ENCODE measurements at places on chromosomes 5 and 9.

DNA sequence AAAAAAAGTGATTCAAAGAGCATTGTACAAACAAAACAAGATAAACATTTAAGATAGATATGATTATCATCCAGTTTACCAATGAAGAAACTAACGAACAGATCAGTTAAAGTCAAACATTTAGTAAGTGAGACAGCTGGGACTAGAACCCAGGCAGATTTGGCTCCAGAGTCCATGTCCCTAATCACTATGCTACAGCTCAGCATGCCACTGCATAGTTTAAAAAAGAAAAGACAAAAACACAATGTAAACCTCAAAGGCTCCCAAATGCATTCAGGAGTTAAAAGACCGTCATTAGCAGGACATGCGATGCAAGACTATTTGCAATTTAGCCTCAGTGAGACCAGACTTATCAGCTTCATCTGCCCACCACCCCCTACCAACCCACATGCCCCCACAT lies 36.8 kb downstream of the DENND1A start:
- no peak for DNase-seq

DNA sequence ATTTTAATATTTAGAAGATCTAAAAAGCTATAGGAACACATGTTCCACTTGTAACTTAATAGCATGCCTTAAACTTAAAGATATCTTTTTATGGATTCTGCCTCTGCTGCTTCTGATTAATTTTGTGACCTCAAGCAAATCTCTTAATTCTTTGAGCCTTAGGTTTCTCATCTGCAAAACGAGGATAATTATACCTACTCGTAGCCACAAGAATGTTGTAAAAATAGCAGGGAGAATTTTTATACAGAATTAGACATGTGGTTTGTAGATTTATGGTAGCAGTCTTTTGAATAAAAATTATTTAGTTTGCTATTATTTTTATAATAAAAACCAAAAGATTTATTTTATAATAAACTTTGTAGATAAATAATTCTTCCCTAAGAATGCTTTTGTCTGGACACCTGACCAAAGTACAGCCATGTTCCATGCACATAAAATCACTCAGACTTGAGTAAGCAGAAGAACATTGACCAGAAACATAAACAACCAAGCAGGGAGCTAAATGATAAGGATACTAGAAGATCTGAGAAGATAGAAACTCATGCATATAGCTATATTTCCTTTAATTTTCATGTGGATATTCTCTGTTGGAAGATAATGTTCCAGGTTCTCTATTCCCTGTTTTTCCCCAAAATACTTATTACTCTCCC lies 18.5 kb downstream of the C9orf85 start:
- DNase-seq, result no peak

DNA sequence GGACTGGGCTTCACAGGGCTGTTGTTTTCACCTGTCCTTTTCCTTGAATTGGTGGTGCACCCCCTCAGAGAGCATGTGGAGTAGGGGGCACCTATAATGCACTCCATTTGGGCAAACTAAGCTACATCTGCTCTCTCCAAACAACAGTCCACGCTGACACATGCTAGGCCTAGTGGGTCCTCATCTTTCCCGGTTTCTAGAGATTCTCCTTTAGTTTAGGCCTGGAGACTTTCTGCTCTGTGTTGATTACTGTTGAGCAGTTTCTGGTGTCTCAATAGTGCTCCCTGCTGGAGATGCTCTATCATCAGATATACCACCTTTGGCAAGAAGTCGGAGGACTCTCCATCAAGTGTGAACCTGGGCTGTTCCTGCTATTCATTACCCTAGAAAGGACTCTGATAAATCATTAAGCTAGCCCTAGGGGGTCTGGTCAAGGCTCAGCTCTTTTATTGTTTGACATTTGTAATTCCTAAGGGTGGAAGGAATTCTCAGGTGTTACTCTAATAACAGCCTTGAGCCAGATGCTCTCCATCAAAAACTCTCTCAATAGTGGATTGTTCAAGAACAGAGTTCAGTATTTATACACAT lies 64.0 kb upstream of the FYB1 start:
- DNase-seq, result peak; percentile 60

DNA sequence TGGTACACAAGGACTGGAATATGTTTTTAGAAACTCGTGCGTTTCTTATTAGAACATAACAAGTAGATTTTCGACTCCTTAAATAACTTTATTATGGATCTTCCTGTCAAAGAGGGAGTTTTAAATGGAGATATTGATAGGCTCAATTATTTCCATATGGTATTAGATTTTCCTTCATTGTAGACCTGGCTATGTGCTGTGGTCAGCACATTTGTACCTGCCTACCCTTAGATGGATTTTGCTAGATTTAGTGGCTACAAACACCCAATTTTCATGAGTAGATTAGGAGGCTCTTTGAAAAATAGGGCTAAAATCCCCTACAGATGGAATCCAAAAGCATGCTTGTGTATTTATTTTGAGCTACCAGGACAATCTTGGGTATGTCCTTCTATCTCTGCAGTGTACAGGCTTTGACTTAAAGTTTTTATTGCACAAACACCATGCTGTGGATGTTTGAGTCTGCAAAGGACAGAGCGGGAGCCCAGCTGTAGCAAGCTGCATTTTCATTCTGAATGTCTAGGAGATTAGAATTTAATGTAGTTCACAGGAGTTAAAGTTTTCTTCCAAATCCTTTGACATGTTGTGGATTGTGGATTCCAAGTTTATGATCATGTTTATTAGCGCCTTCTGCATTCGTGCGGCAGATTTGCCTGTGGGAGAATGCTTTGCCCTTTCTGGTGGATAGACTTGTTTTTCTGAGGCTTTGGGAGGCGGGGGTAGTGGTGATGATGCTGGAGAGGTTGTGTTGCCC lies 41.6 kb downstream of the GADD45G start:
- no peak for DNase-seq

- peak; percentile 16 for DNase-seq
Measured at GRCh38 chr9:7320139-7320538, 479.4 kb downstream of the DMAC1 start.

DNA sequence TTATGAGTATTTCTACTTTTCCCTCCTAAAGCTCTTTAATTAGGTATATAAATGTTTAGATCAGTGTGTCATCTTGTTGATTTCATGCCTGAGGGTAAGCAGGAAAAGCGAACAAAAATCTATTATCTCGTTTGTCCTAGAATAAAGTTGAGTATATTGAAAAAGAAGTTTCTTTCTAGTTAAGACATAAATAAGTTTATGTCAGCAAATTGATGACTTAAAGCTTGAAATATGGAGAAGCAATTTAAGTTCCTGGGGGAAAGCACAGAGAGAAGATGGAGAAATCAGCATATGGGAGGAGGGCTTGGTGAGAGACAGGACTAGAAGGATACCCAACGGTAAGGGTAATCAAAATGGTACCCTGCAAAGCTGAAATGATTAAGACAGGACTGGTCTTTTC lies 813.4 kb downstream of the MTRR start:
- DNase-seq, result no peak

DNA sequence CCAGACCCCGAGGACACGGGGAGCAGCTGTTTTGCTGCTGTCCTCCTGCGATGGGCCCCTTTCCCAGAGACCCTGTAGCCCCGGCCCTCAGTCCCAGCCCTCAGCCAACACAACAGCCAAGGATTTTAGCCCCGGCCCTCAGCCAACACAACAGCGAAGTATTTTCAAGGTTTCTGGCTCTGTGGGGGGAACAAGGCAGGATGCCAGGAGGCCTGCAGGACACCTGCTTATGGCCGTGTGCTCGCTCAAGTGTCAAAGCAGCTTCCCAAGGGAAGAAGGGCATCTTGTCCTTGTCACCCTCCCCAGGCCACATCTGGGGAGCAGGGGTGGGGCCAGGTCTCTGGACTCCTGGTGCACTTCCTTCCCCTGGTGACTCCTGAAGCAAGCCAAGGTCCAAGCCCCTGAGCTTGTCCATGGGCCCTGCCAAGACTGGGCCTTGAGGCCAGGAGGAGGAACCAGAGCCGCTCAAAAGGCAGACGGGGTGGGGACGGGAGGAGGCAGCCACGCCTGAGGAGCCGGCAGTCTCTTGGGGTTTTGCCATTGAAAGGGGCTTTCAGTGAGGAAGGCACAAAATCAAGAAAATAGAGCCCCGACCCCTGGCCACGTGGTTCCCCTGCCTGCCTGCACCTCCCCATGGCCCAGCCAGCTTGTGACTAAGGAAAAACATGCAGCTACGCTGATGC lies 10.8 kb downstream of the KCNT1 start:
- DNase-seq, result no peak

GRCh38 chr9:74824654-74825053 lies 63.1 kb downstream of the TRPM6 start:
- DNase-seq, result peak; percentile 11

- peak; percentile 3 for DNase-seq
Measured at GRCh38 chr9:16591092-16591491, 279.4 kb downstream of the BNC2 start.

GRCh38 chr9:32251539-32251938 lies 132.9 kb upstream of the ACO1 start:
- peak; percentile 44 for DNase-seq

DNA sequence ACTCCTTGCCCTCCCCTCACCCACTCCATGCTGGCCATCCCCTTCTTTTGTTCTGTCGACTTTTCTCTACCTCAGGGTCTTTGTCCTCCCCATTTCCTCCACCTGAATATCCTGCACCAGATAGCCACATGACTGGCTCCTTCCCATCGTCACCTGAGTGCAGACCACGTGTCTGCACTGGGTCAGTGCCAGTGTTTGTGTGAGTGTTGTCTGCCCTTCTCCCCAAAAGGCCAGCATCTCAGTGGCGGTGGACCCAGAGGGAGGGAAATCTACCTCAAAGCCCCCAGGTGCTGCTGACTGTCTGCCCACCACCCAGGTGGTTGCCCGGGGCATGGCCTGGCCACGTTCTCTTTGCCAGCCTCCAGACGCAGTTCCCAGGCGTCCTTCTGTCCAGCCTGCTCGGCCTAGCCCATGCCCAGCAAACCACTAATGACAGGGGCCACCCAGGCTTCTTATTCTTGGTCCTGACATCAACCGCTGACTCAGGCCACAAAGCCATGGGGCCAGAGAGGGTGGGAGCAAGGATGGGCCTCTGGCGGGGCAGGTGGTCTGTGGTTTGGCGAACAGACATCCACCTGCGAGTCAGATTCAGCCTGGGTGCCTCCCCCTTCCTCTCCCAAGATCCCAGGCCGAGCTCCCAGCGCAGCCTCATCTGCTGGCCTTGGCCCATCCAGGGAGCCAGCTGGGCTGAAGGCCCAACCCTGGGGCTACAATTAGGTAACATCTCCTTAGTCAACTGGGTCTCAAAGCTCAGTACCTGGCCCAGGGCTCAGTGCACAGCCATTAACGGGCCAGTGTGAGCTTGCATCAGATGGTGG lies 5.5 kb upstream of the NINJ1 start:
- DNase-seq, result peak; percentile 40

DNA sequence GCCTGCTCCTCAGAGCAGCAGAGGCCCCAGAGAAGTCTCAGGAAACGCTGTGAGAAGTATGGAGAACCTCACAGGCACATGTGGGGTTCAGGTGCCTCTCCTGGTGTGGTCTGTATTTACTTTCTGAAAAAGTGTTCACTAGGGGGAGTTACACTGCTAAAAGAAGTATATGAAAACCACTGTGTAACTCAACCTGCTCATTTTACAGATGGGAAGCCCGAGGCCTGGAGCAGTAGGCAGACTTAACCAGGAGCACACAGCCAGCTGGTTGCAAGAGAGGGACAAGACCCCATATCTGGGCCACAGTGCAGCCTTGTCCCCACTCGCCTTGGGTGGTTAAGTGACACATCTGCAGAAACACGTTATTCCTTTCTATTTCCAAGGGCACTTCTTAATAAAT lies 112.8 kb upstream of the SAP30L start:
- no peak for DNase-seq

GRCh38 chr9:94526951-94527350 lies 27.9 kb upstream of the PCAT7 start:
- DNase-seq, result no peak

DNA sequence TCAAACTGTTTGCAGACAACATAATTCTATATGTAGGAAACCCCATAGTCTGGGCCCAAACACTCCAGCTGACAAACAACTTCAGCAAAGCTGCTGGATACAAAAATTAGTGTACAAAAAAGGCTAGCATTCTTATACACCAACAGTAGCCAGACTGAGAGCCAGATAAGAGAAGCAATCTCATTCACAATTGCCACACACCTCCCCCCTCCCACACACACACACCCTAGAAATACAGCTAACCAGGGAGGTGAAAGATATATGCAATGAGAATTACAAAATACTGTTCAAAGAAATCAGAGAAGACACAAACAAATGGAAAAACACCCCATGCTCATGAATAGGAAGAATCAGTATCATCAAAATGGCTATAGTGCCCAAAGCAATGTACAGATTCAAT lies 9.0 kb downstream of the MTREX start:
- no peak for DNase-seq

GRCh38 chr5:138536665-138537315 lies 6.2 kb downstream of the ETF1 start:
- DNase-seq, result peak; percentile 32

DNA sequence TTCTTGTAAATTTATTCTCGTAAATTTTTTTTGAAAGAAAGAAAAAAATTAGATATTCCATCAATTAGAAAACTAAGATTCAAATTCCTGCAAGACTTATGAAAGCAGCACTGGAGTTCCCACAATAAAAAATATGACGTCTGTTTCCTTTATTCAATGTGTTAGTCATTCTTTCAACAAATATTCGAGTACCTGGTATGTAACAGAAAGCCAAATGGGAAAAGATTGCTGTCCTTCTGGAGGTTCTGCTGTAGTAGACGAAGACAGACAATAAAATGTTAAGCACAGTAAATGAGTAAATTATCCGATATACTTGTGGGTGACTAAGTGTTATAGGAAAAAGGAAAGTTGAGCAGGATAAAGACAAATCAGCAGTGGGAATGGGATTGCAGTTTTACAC lies 92.2 kb downstream of the ADAMTSL1 start:
- DNase-seq, result no peak

DNA sequence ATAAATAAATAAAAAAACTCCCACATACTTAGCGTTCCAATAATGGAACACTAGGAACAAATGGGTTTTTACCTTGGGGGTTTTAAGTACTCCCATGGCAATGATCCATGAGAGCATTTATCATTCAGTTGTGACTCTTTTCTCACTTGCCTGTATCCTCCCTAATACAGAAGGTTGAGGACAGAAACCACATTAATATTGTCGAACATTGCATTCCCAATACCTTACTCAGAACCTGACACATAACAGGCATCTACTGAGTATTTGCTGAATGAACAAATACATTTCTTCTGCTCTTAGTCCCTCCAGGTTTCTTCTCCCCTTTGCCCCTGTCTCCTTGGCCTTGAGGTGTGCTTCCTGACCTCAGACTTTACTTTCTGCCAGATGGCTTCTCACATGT lies 175.9 kb downstream of the CEMIP2 start:
- no peak for DNase-seq

- DNase-seq, result no peak
Measured at GRCh38 chr9:131234799-131235479, 41.4 kb downstream of the FAM78A start.

DNA sequence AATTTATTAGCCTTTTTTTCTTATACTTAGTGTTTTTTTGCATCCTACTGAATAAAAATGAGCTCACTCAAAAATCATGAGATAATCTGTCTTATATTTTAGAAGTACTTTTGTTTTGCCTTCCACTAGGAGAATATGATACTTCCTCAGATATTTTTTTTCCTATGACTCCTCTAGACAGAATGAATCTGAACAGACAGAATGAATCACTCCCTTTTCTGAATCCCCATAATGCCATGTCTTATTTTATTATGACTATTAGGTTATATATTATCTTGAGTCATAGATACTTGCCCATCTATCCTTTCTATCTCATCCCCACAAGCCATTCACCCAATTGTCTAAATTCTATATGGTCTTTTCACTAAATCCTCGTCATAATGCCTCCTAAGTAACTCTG lies 134.6 kb downstream of the BRINP1 start:
- no peak for DNase-seq
